ENCODE measurements at places on chromosomes 3 and 15.

DNA sequence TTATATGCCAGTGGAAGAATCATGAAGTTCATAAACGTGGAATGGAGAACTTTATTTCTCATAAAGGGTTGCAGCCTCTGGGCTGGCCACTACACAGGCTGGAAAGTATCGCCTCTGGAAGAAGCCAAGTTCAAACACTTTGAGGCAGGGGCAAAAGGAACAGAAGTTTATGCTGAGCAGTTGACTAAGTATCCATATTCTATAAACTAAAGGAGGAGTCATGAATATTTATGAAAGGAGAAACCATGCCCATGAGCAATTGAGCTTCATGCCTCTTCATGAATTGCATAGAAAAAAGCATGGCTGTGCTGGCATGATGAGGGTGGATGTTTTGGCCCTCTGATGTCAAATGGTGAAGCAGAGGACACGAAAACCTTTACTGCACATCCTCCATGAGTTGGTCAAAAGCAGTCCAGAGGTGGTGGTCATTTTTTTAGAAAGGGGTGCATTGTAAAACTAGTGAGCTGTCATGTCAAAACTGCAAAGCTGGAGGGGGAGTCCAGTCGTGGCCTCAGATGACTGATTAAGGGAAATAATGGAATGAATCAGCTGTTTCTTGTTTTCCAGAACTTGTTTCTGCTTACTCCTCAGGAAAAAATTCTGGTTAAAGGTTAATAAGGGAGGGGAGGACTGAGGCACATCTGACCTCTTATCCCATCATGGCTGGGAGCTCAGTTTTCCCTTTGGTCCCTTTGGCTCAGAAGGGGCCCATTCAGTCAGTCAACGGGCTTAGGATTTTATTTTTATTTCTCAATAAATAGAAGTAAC is 276.7 kb downstream of the CHL1 start:
- DNase-seq = no peak

DNA sequence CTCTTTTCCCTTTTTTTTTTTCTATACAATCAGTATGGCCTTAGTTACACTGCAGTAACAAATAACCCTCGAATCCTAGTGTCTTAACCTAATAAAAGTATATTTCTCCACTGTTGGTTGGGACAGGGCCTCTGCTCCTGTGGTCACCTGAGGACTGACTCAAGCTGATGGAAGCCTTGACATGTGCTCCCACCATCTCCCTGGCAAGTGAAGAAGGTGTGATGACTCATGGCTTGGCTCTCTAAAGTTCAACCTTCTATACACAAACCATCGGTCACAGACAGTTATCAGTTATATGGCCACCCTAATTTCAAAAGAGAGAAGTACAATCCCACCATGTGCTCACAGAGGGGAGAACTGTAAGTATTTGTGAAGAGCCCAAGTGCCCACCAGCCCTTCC is 65.8 kb upstream of the CACNA2D3 start:
- DNase-seq = peak; percentile 32

DNA sequence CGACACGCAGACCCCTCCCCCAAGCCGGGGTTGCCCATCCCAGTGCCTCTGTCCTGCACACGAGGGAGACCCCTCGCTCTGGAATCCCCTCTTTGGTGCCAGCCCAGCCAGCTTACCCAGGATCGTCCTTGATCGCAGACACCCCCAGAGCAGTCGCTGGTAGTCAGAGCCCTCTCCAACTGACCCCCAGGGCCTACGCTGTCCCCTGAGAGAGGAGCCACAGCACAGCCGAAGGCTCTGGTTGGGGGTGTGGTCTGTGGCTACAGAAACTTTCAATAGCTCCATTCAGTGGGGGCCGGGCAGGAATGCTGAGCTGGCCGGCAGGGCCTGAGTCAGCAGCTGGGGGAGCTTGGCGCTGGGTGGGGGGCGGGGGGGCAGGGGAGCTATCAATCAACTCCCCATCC is at the start of gene LCTL:
LCTL (minus strand) TSS at position 258 of the 404 bp plus-strand sequence. CDS start 633 bp downstream, outside the sequence.
- peak; percentile 52 for DNase-seq

DNA sequence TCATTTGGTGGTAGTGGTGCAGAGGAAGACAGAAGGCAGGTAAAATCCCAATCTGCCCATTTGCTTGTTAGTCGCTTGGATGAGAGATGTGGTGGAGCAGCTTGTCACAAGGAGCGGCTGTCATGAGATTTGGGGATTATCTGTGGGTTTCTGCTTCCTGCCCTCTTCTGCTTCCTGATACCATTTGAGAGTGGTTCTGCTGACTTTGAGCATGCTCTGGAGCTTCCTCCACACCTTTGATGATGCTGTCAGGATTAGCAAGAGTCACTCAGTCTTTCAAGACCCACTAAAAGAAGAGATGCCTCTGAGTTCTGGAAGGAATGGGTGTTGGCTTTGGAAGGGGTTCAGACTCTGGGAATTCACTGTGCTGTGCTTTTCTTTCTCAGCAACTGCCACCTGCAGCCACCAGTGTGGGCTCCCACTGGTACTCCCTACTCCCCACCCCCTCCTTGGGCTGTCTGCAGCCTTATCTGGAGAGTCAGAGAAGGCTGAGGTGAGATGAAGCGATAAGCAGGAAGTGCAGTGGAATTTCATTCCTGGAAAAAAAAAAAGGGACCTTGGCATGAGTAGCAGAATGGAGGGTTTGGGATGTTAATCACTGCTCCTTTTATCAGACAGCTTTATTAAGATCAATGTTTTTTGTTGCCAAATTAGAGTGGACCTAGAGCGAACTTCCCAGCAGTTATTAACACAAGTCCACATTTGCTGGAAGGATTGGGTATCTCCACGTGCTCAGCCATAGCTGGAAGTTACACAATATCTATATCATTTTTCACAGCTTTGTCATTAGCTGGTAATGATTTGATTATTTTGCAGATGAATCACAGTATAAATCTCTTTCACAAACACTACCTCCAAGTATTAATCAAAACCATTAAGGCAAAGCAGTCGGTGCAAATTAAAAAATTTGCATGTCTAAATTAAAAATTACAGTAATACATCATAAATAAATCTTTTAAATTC is 233.0 kb upstream of the SATB1 start:
- DNase-seq = no peak

DNA sequence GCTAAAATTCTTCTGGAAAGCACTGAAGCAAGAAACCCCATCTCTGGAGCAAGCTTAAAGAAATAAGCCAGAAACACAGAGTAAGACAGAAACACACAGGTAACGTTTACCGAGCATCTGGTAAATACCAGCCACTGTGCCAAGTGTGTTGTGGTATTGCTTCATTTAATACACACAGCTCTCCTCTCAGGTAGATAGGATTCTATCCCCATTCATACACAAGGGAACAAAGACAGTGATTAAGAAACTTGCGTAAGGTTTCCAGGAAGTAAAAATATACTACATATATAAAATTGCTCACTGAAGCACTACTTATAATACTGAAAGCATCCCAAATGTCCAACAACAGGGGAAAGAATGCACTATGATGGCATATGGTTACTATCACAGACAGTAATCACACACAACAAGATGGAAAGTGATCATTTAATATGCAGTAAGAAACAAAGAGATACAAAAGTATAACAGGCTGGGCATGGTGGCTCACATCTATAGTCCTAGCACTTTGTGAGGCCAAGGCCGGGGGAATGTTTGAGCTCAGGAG is 27.5 kb downstream of the TAMM41 start:
- DNase-seq = no peak

DNA sequence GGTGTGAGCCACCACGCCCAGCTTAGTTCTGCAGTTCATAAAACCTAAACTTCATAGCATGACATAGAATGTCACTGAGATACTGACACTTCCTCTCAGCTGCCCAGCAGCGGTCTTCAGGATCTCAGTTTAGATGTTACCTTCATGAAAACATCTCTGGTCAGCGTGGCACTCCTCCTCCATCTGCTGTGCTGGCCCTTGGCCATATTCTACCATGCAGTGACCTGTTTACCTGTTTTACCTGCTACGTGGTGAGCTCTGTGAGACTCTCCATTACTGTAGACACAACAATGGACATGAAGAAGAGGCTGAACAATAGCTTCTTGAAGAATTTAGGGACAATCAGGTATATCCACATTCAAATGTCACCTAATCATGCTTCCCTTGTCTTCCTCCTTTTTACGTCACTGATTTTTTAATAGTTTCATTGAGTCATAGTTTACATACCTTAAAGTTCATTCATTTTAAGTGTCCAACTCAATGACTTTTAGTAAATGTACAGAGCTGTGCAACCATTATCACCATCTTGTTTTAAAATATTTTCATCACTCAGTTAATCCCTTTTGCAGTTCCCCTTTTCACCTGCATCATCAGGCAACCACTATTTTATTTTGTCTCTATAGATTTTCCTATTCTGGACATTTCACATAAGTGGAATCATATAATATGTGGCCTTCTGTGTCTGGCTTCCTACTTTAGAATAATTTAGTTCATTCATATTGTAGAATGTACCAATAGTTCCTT is 32.2 kb upstream of the PTPN23 start:
- DNase-seq = no peak

DNA sequence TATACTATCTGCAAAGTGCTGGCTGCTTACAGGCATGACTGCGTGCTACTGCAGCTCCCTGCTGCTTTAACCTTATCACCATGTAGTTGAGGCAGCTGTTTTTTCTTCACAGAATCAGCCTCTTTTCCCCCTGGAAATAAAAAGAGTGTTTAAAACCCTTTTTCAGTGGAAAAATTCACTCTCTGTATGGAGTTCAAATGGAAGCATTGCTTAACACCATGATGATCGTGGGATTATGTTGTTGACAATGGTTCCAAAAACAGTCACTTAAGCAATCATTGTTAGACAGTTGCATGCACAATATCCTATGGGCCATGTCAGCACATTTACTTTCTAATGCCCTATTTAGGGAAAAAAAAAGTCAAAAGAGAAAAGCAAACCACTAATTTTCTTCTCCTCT is 536.4 kb downstream of the UNC13C start:
- no peak for DNase-seq

DNA sequence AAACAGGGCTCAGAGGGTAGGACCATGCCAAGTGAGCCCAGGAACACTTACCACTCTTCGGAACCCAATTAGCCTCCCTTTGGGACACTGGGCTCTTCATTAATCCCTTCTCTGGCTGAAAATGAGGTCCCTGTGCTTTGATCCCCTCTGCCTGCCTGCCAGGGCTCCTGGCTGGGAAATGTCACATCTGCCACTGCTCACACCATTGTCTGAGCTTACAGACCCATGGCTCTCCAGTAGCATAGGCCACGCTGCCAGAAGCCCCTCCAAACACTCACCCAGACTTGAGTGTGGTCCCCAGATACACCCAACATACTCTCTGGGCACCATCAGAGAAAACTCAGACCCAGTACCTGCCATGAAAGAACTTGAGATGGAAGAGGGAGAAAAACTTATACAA is 287.3 kb downstream of the XXYLT1 start:
- DNase-seq = no peak

DNA sequence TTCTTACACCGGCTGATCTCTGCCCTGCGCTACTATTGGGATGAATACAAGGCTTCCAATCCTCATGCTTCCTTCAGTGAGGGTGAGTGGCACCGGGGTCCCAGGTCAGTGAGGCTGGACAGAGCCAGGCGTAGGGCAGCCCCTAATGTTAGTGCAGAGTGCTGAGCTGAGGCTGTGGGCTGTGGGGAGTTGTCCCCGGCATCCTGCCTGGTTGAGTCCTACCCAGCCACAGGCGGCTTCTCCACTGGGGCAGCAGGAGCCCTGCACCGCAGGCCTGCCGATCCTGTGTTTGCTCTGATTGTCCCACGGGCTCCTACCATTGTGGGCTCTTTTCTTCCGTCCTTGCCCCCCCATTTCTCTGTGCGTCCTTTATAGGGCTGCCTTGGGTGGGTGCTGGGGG is 13.3 kb downstream of the RNF123 start:
- no peak for DNase-seq

DNA sequence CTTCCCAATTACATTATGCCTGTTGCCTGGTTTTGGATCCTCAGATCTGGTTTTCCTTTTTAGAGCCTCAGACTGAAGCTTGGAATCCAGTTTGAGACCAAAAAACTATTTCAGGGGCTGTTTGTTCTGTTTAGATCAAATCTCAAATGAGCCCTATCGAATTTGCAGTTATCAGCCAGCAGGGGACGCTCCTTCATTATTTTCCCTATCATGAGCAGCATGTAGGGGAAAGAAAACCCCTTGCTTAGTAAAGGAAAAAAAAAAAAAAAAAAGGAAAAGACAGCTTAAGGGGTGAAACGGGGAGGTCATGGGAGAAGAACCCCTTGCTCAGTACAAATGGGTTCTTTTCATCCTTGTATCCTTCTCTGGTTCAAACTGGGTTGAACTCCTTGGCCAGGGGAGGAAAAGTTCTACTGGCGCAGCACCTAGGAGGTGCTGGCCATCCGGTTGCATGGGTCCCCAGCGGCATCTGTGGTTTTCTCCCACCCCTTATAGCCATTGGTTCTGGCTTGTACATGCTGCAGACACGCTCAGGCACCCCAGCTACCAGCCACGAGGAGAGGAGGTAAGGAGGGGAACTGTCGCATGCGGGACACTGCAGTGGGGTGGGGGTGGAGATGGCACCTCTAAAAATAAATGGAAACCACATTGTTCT is 1375.1 kb upstream of the ALCAM start:
- peak; percentile 25 for DNase-seq

GRCh38 chr3:31576521-31576920 is 43.8 kb downstream of the STT3B start:
- no peak for DNase-seq

- DNase-seq = peak; percentile 65
Measured at GRCh38 chr15:71792521-71792920, 17.8 kb upstream of the NR2E3 start.

- DNase-seq = no peak
Measured at GRCh38 chr15:79919749-79920511, 23.1 kb upstream of the MTHFS start.

- peak; percentile 77 for DNase-seq
Measured at GRCh38 chr15:35444557-35445204, 101.3 kb downstream of the DPH6 start.

DNA sequence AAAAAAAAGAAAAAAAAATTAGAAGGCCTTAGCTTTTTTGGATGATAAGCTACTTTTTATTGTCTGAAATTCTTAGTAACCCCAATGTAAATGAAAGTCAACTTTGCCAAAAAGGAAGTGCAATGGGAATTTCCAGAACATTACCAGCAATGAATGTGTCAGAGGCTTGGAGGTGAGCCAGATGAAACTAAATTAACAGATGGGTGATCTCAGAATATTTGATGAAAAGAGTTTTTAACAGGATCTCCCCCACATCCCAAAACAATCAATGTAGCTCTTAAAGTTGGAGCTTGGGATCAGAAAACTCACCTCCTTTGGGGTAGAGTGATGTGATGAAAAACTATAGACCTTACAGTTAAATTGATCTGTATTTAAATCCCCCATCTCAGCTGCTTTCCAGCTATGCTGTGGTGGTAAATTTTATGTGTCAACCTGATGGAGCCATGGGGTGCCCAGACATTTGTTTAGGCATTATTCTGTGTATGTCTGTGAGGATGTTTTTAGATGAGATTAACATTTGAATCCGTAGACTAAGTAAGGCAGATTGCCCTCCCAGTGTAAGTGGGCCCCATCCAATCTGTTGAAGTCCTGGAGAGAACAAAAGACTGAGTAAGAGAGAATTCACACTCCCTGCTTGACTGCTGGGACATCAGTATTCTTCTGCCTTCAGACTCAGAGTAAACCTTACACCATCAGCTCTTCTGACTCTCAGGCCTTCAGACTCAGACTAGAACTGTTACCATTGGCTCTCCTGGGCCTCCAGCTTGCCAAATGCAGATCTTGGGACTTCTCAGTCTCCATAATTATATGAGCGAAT is 84.3 kb upstream of the TNFSF10 start:
- DNase-seq = peak; percentile 97

GRCh38 chr3:78906245-78906644 is 861.6 kb downstream of the ROBO1 start:
- DNase-seq = no peak

- peak; percentile 0 for DNase-seq
Measured at GRCh38 chr3:166527325-166527724, 690.1 kb upstream of the BCHE start.

GRCh38 chr15:90597577-90597976 is 67.9 kb downstream of the CRTC3 start:
- no peak for DNase-seq
